ENCODE measurements at places on chromosomes 12 and 14. TPM values are rescaled to one million over a fixed set of nuclear protein-coding genes. Genes with fewer than 3 reads are reported as not detected.

DNA sequence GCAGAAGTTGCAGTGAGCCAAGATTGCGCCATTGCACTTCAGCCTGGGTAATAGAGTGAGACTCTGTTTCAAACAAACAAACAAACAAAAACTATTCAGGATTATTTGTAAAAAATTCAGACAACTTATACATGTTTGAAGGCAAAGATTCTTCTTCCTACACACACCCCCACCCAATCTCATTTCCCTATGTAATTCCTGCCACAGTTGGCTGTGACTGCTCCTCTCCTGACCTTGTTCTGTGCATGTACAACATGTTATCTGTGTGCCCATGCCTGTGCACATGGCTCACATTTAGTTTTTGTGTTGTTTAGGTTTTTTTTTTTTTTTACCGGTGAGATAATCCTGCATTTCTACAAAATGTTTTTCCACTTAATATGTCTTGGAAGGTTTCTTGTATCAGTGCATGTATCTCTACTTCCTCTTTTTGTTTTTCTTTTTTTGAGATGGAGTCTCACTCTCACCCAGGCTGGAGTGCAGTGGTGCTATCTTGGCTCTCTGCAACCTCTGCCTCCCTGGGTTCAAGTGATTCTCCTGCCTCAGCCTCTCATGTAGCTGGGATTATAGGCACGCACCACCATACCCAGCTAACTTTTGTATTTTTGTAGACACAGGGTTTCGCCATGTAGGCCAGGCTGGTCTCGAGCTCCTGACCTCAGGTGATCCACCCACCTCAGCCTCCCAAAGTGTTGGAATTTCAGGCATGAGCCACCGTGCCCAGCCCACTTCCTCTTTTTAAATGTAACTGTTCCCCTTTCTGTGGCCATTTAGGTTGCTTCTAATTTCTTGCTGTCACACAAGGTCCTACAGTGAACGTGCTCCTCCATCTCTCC is 8.7 kb downstream of the CFAP251 start:
- no peak for DNase-seq

GRCh38 chr14:90693413-90693812 is 122.8 kb downstream of the TTC7B start:
- DNase-seq, result peak; percentile 43

- DNase-seq, result no peak
Measured at GRCh38 chr12:112848972-112849371, 57.4 kb downstream of the RPH3A start.

Gene PIWIL1
- 0.13 TPM for total RNA-seq

Gene ERH
- 83.6 TPM for total RNA-seq

- DNase-seq, result no peak
Measured at GRCh38 chr12:116731801-116732200, 6.1 kb downstream of the SPRING1 start.

Gene SERPINA9
- total RNA-seq, result not detected

DNA sequence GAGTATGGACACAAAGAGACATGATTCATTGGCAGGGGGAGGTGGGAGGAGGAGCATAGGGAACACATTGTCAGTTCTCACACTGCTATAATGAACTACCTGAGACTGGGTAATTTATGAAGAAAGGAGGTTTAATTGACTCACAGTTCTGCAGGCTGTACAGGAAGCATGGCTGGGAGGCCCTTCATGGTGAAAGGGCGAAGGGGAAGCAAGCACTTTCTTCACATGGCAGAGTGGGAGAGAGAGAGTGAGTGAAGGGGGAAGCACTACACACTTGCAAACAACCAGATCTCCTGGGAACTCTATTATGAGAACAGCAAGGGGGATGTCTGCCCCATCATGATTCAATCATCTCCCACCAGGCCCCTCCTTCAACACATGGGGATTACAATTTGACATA is 391.8 kb downstream of the BMP4 start:
- no peak for DNase-seq

Gene RHOF
- total RNA-seq, result 3.3 TPM

- no peak for DNase-seq
Measured at GRCh38 chr14:102979406-102979805, 56.9 kb downstream of the AMN start.

Gene ABCC9
- total RNA-seq, result 104 TPM

Gene OR6C2
- total RNA-seq, result not detected

GRCh38 chr14:56903304-56903969 is 93.2 kb upstream of the OTX2 start:
- no peak for DNase-seq

DNA sequence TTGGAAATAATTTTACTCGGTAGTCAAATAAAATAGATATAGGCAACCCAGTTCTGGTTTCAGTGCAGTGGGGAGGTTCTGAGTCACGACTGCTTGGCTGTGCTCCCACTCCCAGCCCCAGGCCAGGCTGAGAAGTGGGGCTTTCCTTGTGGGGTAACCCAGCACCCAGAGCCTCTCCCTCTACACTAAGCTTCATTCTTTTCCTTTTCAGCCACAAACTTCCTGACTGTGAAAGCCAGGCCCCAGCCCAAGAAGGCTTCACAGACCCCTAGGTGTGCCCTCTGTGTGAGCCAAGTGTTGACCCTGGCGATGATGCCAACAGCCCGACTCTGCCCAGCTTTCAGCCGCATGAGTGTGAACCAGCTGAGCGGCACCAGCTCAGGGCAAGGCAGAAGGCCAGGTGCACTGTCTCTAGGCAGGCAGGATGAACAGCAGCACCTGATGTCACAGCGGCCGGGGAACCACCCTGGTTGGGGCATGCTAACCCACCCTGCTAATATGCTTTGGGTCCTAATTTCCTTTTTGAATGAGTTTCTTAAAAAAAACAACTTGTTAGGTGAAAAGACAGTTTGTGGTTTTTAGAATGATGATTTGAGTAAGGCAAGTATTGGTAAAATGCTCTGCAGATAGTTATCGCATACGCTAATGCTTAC is 42.2 kb upstream of the ATP23 start:
- DNase-seq, result no peak

GRCh38 chr14:40058901-40059897 is 627.0 kb upstream of the FBXO33 start:
- DNase-seq, result no peak

DNA sequence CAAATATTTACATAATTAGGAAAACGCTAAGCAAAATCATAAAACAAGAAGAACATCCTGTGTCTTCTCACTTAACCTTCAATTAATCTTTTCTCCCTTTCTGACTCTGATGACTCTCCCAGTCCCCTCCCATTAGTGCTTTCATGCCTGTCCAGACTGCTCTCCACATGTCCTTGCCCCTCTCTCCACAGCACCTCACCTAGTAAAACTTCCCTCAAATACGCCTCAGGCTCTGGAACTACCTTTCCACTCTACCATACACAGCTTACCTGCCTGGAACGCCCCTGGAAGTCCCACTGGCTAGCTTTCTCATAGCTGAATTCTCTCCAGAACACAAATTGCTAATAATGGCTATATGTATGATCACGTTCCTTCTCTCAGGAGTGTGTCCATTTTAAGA is 44.7 kb downstream of the SLC5A8 start:
- no peak for DNase-seq

DNA sequence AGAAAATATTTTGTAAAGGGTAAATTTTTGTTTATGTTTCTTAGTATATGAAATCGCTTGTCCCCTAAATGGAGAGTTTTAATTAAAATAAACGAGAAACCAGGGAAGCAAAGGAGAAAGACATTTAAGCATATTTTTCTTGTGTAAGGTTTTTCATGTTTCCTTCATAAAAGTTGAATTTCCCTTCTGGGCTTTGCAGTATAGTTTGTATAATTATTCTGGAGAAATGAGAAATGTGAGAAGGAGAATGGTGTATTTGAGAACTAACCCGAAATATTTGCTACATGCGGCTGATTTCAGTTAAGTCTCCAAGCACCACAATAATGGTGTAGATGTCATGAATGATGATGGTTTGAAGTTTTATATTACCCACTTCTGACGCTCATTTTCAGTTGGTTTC is 307.7 kb upstream of the SEL1L start:
- no peak for DNase-seq

Gene SERPINA4
- total RNA-seq, result 0.04 TPM

- peak; percentile 75 for DNase-seq
Measured at GRCh38 chr12:50620109-50620977, 115.6 kb downstream of the DIP2B start.

GRCh38 chr12:79763766-79764452 is 73.1 kb upstream of the PAWR start:
- peak; percentile 88 for DNase-seq

GRCh38 chr14:98591161-98591560 is 680.8 kb downstream of the BCL11B start:
- DNase-seq, result no peak

DNA sequence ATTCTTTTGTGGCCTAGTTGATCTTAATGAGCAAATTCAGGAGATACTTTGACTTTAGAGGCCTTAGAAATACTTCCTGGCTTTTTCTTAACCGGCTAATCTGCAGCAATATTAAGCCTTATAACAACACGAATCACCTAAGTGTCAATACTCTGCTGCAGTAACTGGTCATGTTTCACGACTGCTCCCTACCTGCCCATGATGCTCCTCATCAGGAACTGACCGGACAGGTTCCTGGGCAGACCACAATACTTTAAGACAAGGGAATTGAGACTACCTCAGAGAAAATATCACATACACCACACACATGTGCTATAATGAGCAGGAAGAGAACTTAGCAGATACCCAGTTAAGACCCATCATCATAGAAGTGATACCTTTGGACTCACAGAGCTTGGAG is 211.9 kb upstream of the BMP4 start:
- DNase-seq, result no peak

DNA sequence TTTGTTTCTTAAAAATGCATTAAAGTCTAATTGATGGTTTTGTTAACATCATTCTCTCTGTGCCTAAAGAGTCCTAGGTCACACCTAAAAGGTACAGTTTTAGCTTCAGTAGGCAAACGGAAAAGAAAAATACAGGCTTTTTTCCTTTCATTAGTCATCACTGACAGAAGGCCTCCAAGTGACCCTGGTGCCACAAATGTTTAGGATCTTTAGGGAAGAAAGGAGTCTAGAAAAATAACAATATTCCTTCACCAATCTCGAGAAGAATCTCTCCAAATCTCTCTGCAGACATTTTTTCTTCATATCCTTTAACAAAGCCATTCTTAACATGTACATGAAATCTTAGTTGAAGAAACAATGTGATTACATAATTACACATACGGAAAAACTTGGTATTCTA is 2.0 kb downstream of the DENND5B start:
- DNase-seq, result no peak

Gene PPP4R3A
- 69.0 TPM for total RNA-seq

Gene PRH2
- total RNA-seq, result not detected

Gene TSHR
- 0.31 TPM for total RNA-seq

DNA sequence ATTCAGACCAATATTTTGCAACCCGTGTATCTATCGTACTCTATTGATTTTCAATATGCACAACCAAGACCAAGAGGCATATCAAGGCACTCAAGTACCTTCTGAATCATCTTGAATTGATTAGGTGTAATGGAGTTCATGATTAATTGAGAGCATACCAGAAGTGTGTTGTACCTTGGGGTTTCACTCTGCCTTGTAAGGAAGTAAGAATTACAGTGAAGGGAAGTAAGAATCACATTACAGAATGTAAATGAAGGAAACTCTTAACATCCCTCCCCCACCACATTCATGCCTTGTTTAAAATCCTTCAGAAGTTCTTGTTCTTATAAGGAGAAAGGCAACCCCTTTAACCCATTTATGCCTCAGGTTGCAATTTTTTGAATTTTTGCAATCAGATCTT is 5.4 kb upstream of the MGAT4C start:
- no peak for DNase-seq

- DNase-seq, result no peak
Measured at GRCh38 chr14:28975084-28975483, 208.5 kb downstream of the FOXG1 start.

DNA sequence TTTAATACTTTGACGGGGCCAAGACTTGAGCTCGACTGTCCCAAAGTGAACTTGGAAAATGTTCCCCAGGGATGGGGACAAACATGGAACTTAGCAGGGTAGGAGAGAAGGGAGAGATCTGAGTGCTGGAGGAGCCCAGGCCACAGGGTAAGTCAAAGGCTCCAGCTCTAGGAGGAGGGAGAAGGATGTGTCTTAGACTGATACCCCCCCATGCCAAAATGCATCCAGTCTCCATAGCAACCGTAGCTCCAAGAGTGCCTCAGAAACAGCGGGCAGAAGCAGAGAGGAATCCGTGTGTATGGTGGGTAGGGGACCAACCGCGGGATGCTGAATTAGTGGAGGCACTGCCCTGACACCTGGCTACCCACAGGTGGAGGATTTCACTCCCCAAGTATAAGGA is 845 bp upstream of the AGAP2 start:
- DNase-seq, result peak; percentile 40

Gene MUCL1
- total RNA-seq, result not detected

Gene KIF5A
- total RNA-seq, result 0.04 TPM

DNA sequence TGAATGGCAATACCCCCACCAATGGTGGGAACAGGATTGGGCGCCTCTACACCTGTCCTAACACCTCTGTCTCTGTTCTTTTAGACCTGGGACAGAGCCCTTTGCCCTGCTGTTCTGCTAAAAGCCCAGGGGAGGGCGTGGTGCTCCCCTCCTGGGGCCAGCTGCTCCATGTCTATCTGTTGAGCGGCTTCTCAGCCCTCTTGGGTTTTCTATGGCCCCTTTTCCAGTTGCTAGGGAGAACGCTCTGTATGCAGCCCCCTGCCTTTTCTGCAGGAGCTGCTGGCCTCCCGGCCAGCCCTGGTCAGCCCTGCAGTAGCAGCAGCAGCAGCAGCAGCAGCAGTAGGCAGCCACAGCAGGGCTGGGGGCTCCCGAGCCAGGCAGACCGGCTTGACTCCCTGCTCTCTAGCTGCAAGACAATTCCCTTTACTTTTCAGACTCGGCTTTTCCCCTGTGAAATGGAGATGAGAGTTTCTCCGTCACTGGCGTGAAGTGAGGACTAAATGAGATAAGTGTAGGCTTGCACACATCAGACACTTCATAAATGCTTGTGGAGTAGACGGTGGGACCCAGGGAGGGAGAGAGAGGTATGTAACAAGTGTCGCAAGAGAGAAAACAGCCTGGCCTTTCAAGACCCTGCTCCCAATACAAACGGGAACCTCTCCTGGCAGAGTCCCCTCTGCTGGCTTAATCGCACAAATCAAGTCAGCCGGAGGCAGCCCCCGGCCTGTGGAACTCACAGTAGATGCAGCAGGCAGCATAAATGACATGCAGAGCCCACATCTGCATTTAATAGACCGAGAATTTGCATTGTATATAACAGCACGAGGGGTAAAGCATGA is 1.0 kb downstream of the RTL1 start:
- DNase-seq, result peak; percentile 48

DNA sequence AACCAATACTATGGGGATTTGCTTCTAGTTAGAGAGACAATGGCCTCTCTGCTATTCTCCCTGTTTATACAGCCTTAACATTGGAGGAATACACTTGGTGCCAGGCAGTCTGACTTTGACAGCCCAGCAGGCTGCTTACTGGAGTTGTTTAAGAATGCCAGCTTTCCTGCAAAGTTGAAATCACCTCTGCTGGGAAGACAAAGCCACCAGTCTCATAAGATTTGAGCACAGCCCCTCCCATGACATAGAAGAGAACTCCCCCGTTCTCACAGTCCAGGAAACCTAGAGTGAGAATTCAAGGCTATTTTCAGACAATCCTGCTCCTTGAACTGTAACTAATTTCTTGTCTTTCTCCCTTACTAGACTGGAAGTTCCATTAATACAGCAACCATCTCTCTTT is 21.1 kb upstream of the CATSPERB start:
- DNase-seq, result no peak

- DNase-seq, result peak; percentile 84
Measured at GRCh38 chr12:6229224-6230218, 29.3 kb downstream of the CD9 start.

Gene NOC4L
- 5.7 TPM for total RNA-seq

- DNase-seq, result no peak
Measured at GRCh38 chr14:101062065-101062450, 158.5 kb upstream of the RTL1 start.

GRCh38 chr14:78007160-78007559 is 163.0 kb upstream of the NRXN3 start:
- DNase-seq, result peak; percentile 3

Measured in muscle of leg (tissue), 16 donors.